CD4-positive, alpha-beta T cell treated with Interleukin-4 for 1 hour (primary cell): ENCODE measurements at places on chromosomes 5 and 9.

DNA sequence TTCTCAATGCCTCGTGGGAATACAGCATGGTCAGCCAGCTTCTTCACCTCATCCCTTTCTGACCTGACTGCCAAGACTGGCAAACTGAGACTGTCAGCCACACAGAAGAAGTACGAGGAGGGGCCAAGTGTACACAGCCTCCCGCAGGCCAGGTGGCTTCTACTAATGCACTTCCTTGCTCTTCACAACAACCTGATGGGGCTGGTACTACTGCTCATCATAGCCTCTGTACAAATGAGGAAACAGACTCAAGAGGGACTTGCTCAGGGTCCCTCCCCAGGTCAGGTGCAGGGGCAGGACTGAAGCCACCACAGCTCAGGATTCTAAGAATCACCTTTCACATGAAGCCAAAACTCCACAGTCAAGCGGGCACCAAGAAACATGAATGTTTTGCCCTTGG lies 21.3 kb downstream of the NIPAL4 start:
- DNase-seq, result no peak

DNA sequence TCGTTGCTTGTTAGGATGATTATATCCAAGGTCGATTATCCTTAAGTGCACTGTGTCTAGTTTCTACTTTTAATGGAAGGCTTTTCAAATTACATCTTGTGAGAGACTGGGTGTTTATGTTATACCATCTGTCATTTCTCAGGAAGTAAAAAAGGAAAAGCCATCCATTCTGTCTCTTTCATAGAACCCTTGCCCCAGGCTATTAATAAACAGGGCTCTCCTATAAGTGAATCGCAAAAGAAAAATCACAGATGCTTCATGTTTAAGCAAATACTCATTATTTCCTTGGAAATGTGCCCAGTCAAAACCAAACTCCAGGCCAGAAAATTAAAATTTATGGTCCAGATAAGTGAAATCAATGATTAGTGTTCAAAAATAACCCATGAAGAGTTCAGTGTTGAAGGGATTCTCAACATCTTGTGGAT lies 58.1 kb downstream of the STARD4 start:
- no peak for DNase-seq

DNA sequence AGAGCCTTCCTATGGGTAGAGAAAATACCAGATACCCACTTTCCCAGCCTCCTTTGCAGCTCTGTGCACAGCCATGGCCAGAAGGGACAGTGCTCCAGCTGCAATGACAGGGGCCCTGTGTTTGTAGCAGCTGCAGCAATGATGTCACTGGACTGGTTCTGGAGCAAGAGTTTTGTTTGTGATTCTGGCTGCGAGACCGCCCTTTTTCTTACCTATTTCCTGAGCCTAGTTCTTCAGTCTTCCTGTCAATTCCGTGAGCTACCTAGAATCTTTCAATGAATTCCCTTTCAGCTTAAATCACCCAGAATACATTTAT lies 10.0 kb upstream of the BOD1 start:
- DNase-seq, result no peak

DNA sequence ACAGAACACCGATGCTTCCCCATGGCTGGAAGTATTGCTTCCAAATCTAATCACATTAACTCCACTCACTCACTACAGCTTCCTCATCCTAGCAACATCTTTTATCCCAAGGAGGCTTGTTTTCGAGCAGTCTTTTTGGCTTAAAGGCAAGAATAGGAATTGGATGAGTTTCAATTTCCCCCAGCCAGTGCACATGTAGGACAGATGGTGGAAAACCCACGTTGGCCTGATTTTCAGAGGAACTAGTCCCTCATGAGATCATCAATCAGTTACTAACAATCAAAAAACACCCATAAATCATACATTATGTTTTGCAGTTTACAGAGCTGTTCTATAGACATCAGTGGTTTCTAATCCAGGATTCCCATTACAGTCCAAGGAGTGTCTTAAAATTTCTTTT lies 48.5 kb upstream of the AGXT2 start:
- DNase-seq, result no peak
